ENCODE measurements at places on chromosomes 3 and 15.

GRCh38 chr3:68779261-68779660, 153.1 kb downstream of the TAFA4 start:
- no peak for DNase-seq

GRCh38 chr15:73621286-73621826, 11.8 kb downstream of the NPTN start:
- no peak for DNase-seq

DNA sequence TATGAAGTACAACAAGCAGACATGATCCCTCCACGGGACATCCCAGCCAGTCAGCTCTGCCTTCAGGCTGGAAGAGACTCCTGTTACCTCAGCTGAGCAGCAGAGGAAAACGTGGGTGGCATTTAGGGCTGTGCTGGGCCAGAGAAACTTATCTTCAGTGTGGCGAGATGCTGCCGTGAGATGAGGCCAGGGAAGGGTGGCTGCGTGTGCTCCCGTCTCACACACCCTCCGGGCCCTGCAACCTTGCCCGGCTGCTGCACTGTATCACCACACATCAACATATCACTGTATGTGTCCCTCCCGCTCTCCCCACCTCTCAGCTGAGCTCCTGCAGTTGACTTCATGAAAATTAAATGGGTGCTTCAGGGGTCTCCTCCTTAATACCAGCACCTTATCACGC, 23.4 kb downstream of the BMF start:
- DNase-seq = no peak

DNA sequence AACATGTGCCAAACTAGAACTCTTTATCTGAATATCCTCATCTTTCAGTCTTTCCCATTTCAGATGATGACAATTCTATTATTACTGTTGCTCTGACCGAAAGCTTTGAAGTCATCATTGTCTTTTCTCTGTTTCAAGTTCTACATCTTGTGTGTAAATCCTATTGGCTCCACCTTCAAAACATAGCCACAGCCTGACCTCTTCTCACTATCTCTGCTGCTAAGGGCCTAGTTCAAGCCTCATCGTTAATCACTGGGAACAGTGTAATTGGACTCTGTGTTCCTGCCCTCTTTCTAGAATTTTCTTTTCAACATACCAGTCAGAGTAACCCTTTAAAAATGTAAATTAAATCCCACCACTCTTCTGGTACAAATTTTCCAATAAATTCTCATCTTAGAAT, 105.1 kb downstream of the OXSM start:
- no peak for DNase-seq

DNA sequence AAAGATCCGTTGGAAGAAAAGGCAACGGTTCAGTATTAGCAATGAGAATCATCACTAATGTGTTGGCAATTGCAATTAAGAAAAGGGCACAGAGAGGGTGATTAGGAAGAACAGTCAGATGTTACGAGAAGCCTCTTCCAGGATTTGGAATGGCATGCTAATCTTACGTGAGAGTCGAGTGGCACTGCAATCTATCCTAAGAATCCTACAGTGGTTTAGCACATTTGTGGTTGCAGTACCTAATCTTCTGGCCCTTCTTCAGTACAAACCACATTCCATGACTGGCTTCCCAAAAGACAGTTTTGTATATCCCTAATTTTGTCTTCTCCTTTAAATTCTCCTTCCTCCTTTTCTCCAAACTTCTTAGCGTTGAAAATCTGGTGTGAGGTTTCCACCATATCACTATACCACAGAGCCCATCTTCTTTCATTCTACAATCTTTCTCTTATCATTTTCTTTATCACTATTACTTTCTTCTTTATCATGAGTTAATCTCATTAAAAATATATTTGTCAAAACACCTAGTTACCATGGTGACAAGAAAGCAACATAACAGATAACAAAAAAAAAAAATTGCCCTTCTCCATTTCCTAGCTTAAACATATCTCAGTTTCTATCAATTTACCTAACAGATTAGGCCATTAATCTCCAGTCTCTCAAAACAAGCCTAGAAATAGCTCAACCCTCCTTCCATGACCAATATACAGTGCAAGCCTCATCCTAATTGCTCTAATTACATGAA, 60.1 kb downstream of the IGSF11 start:
- DNase-seq = no peak
